ENCODE measurements at places on chromosomes 16 and 17. TPM values are rescaled to one million over a fixed set of nuclear protein-coding genes. Genes with fewer than 3 reads are reported as not detected.

Gene IRF8
- total RNA-seq = 43.1 TPM

Gene PRPSAP2
- total RNA-seq = 26.3 TPM

Gene UMOD
- not detected for total RNA-seq

Gene CORO1A
- total RNA-seq = 70.0 TPM

Gene KRTAP4-5
- total RNA-seq = not detected

Gene KRTAP9-2
- not detected for total RNA-seq

Gene TBC1D26
- not detected for total RNA-seq

Gene OSGIN1
- total RNA-seq = 19.0 TPM

Gene KIAA0753
- 18.3 TPM for total RNA-seq

Gene NCBP3
- 34.9 TPM for total RNA-seq

Gene ADAP2
- 19.8 TPM for total RNA-seq

Gene KRTAP3-2
- not detected for total RNA-seq

Gene TTLL6
- total RNA-seq = 0.20 TPM

Gene KRT39
- total RNA-seq = 0.35 TPM

Gene CCL16
- 0.58 TPM for total RNA-seq

Gene GNG13
- not detected for total RNA-seq

Gene OR1A1
- not detected for total RNA-seq

Gene CDH3
- total RNA-seq = 9.6 TPM

Gene KRTAP9-4
- not detected for total RNA-seq

Gene PHKB
- total RNA-seq = 91.8 TPM

Gene OTOA
- 0.90 TPM for total RNA-seq

Gene ZG16
- total RNA-seq = not detected

Gene TLCD3B
- not detected for total RNA-seq

Gene BCO1
- 0.75 TPM for total RNA-seq

Gene ZC3H18
- 44.5 TPM for total RNA-seq

Gene SEC14L5
- 0.52 TPM for total RNA-seq

Gene CDRT4
- 9.0 TPM for total RNA-seq

Gene CFAP119
- total RNA-seq = 5.5 TPM

Gene MGRN1
- total RNA-seq = 81.3 TPM

Gene C1QTNF8
- not detected for total RNA-seq

Gene TP53TG3C
- total RNA-seq = not detected

Gene BRIP1
- 0.26 TPM for total RNA-seq

Gene MEAK7
- total RNA-seq = 10.8 TPM

Gene SYCE1L
- total RNA-seq = 6.2 TPM

Gene NPIPB2
- total RNA-seq = 6.3 TPM

Gene SLC38A8
- not detected for total RNA-seq

Gene RBL2
- total RNA-seq = 97.9 TPM

Gene STAC2
- 0.46 TPM for total RNA-seq

Gene KRT28
- not detected for total RNA-seq

Gene CRHR1
- total RNA-seq = not detected

Gene EVI2B
- total RNA-seq = 87.9 TPM

Gene ACSM2A
- not detected for total RNA-seq

Gene KIF2B
- total RNA-seq = not detected

Gene HOXB9
- not detected for total RNA-seq

Gene EDC4
- 48.8 TPM for total RNA-seq

Gene NHLRC4
- 0.98 TPM for total RNA-seq

Gene PTX4
- total RNA-seq = not detected

Gene ACLY
- 112 TPM for total RNA-seq

Gene LLGL1
- 11.7 TPM for total RNA-seq

Gene FAM83G
- 8.3 TPM for total RNA-seq

Gene ABCA3
- total RNA-seq = 598 TPM

Gene DNAI2
- not detected for total RNA-seq

Gene SMYD4
- total RNA-seq = 17.8 TPM

Gene FZD2
- 8.7 TPM for total RNA-seq

Gene WFDC1
- total RNA-seq = 26.0 TPM

Gene PRSS22
- 15.2 TPM for total RNA-seq

Gene C17orf100
- total RNA-seq = 1.3 TPM

Gene FBXL16
- 3.6 TPM for total RNA-seq

Gene TBX6
- total RNA-seq = 1.4 TPM

Data from upper lobe of right lung (tissue), 1 donor.